Metanephros (tissue), 2 donors: ENCODE measurements at places on chromosomes 12 and 14. TPM values are rescaled to one million over a fixed set of nuclear protein-coding genes. Genes with fewer than 3 reads are reported as not detected.

NCAPD2 gene
- total RNA-seq = 47.8 TPM

LYZ gene
- total RNA-seq = 115 TPM

CCDC175 gene
- 1.5 TPM for total RNA-seq

TMEM233 gene
- 1.8 TPM for total RNA-seq

JAG2 gene
- total RNA-seq = 17.4 TPM

ESR2 gene
- 0.88 TPM for total RNA-seq

CMTM5 gene
- 3.7 TPM for total RNA-seq

RPL10L gene
- not detected for total RNA-seq

KIF26A gene
- total RNA-seq = 28.4 TPM

PRH2 gene
- total RNA-seq = 0.70 TPM

ETFBKMT gene
- 4.7 TPM for total RNA-seq
